ENCODE measurements at places on chromosomes 12 and 14.

DNA sequence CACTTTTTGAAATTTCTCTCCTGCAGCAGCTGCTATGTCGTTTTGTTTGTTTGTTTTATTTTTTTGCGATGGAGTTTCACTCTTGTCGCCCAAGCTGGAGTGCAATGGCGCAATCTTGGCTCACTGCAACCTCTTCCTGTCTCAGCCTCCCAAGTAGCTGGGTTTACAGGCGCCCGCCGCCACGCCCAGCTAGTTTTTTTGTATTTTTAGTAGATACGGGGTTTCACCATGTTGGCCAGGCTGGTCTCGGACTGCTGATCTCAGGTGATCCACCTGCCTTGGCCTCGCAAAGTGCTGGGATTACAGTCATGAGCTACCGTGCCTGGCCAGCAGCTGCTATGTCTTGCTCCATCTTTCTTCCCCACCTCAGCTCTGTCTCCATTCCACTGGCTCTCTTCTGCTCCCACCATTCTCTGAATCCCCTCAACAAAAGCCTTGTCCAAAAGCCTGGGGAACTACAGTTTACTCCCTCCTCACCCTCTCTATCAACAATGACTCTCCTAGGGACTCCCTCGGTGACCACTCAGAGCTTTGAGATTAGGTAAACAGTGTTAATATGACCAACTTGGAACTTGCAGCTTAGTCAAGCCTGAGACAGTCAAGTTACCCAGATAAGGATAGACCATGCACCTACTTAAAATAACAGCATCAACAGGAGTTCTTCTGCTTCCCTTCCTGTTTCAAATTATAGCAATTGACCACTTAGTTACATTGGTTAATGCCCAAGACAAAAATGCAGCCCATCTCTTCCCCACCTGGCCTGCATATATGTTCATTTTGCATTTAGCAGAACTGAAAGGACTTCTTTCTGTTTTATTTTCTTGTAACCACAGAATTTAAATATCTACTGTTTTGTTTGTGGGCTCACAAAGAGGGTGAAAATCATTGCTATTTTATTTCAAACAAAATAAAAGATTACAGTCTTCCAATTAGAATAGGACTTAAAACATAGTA lies 189.0 kb upstream of the AMIGO2 start:
- no peak for DNase-seq

DNA sequence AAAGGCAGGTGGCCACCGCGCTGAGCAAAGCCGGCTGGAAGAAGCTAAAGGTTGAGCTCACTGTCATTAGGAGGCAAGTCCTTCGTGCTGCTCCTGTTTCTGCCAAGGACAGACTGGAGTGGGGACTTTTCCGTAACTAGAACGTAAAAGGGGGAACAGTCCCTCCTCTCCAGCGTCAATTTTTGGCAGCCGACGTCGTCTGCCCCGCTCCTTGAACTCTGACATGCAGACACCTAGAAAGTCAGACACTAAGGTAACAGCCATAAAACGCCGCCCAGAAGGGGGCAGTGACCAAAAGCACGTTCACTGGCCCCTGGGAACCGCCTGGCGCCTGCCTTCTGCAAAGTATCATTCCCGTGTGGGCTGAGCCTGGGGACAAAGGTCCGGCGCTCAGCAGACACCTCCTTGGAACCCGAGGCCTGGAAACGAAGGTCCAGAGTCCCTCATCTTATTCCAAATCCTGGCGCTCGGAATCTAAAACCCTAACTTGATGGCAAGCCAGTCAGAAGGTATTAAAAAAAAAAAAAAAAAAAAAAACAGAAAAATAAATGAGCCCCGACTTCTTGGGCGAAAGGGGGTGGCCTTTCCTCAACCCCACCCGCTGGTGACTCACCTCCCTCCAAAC lies 1.1 kb upstream of the LRP1 start:
- DNase-seq: peak; percentile 64

DNA sequence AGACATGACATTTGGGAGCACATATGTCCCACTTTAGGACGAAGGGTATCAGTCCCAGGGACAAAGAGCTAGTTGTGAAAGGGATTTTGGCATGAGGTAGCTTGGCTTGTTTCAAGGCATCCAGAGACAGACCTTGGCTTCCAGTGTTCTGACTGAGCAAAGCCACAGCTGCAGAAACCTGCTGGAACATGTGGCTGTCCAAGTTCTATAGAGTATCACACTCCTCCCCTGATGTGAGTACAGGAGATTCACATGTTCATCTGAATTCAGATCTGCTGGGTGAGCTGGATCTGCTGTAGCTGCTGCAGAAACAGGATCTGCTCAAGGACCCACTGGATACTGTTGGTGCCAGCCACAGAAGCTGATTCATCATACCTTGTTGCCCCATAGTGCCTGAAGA lies 10.1 kb upstream of the C14orf39 start:
- no peak for DNase-seq

DNA sequence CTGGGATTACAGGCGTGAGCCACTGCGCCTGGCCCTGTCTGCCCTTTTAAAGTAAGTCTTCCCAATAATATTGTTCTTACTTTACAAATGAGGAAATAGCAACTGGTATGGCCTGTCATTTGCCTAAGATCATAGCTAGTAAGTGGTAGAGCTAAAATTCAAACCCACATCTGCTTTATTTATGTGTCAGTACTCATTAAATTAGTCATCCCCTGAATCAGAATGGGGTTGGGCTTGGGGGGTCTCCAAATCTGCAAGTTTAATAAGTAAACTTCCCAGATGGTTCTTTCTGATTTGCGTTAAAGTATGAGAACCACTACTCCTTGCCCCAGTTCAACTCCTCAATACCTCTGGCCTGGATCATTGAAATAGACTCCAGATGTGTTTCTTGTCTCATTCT lies 96.2 kb downstream of the FAR2 start:
- no peak for DNase-seq

Measured in common myeloid progenitor, CD34-positive (primary cell).